ENCODE measurements at places on chromosomes 4 and X. TPM values are rescaled to one million over a fixed set of nuclear protein-coding genes. Genes with fewer than 3 reads are reported as not detected.

CSN1S1 gene
- not detected for total RNA-seq

OPHN1 gene
- 3.2 TPM for total RNA-seq

SERPINA7 gene
- not detected for total RNA-seq

SLC6A8 gene
- total RNA-seq, result 42.4 TPM

- DNase-seq, result no peak
Observed at GRCh38 chr4:8307714-8308113, 38.2 kb downstream of the HTRA3 start.

DNA sequence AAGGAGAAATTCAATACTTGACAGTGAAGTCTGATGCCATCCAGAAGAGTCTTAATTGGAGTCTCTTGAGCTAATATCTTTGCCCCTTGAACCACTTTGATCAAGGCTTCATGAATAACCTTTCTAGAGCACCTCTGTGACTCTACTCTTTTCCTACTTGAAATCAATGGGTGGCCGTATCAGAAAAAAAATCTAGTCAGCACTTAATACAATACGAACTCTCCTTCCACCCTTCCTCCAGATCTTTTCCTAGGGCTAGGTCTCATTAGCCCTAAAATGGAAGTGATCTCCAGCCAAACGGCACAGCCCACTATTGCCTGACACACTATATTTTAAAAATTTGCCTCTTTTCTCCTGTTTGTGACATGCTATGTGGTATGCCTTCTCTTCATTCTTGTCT is 129.6 kb upstream of the TLL1 start:
- DNase-seq, result no peak

GRCh38 chr4:48226199-48226598 is 43.4 kb downstream of the TEC start:
- DNase-seq, result no peak

DNA sequence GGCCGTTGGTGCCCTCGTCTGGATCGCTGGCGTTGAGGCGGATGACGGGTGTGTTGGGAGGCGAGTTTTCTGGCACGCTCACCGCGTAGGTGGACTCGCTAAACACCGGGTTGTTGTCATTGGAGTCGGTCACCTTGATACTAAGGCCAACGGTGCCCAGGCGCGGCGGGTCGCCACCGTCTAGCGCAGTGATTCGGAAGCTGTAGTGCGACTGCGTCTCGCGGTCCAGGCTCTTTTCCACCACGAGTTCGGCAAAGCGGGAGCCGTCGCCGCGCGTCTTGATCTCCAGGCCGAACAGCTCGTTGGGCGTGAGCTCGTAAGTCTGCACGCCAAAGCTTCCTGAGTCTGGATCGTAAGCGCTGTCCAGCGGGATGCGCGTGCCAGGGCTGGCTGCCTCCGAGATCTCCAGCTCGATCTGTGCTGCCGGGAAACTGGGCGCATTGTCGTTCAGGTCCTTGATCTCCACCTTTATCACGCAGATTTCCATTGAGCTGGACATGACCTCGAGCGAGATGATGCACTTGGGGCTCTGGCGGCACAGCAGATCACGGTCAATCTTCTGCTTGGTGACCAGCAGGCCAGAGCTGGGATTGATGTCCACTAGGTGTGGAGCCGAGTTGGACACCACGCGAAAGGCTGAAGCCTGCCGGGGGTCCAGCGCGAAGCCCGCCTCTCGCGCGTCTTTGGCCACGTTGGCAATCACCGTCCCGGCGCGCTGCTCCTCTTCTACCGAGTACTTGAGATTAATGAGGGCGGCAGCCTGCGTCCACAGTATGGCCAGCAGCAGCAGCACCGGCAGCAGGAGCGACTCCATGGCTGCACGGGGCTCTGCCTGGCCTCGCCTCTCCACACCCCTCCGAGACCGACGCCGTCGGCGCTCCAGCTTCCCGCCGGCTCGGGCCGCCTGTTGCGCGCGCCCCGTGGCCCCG is 2.0 kb downstream of the PCDH19 start:
- DNase-seq, result no peak

DNA sequence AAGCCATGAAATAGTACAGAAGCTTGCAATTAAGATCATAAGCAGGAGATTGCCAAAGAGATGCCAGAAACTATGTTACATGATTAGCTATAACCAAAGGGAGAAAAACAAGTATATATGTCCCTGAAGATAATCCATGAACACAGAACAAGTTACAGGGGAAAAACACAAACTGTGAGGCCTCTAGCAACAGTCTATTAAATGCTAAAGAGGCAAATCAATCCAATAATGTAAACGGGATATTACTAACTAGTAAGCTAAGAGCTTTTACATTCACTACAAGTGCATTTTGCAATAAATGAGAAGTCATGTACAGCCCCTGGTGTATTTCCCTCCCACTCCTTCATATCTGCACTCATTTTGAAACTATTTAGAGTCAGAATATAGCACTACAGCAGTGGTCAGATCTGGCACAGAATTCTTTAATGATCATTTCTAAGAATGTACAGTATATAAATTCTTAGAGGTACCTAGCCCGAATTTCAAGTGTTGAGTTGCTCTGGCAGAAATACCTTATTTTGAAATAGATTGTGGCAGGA is 449.8 kb upstream of the SMIM31 start:
- DNase-seq, result peak; percentile 53

DNA sequence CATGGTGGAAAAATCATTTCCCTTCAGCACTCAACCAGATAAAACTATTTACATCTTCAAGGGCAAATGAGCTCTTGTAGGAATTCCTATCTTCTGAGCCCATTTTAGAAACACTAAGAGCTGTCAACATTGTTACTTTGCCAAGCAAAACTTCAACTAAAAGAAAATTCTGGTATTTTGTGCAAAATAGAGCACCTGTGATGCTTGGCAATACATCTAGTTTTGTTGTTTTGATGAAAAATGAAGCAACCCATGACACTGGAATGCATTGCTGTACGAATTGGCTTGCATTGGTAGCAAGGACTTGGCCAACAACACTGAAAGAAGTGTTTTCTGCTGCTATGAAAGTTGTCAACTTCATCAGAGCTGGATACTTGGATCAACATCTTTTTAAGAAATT is 194.4 kb downstream of the COX18 start:
- no peak for DNase-seq

GRCh38 chr4:15963576-15963975 is 601 bp upstream of the FGFBP2 start:
- no peak for DNase-seq

DNA sequence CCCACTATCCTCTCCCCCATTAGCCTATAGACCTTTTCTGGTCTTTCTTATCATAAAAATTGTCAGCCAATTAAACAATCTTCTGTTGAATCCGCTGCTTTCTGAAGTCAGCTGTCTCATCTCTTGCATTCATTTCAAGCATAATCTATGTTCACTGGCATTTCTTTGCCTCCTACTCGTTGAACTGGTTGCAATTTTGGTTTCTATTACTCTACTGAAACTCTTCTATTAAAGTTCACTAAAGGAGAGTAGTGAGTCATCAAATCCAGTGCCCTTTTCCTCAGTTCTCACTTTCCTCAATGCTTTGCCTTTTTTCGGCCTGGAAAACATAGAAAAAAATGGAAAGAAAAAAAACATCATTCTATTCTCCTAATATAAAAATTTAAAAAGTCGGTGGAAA is 23.9 kb upstream of the CXCL13 start:
- peak; percentile 79 for DNase-seq

DNA sequence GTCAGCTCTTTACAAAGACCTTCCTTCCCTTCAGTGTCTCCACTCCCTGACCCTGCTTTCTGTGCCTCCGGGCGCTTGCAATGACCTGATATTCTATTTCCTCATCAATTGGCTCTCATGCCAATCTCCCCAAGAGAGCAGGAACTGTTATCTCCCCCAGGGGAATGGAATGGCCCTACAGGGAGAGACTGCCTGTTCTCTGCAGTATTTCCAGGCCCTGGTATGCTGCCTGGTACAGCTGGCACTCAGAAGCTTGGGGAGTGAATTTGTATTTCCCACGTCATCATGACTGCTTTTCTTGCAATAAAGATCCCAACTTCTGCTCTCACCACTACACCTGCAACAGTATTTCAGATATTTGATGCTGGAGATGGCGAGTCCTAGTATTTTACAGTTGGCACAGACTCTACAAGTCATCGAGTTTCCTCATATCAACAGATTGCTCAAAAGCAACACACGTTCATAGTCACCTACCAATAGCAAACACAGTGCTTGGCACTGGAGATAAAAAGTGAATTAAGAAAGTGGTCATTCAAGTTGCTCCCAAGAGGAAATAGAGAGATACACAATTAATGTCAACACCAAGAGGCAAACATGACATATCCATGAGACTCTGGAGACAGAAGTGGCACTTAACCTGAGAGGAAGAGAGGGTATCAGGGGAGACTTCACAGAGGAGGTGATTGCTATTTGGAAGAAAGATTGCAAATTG is 90.5 kb upstream of the EGFL6 start:
- DNase-seq, result no peak

DNA sequence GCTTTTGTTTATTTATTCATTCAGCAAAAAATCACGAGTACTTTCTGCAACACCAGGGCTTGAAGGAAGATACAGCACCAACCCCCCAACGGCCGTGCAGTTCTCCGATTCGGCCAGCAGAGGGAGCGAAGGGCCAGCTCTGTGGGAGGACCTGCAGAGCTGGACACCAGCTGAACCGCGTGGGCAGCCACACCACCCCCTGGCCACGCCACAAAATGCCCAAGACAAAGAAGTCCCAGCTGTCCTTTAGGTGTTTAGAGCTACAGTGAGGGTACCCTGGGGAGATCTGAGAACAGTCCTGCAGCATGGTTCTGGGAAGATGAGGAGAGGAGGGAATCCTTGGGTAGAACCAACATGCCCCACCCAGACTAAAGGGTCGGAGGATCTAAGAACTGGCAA is 83.1 kb downstream of the RELL1 start:
- DNase-seq, result peak; percentile 42

GRCh38 chr4:119785963-119786362 is 157.4 kb upstream of the PDE5A start:
- DNase-seq, result peak; percentile 39

DNA sequence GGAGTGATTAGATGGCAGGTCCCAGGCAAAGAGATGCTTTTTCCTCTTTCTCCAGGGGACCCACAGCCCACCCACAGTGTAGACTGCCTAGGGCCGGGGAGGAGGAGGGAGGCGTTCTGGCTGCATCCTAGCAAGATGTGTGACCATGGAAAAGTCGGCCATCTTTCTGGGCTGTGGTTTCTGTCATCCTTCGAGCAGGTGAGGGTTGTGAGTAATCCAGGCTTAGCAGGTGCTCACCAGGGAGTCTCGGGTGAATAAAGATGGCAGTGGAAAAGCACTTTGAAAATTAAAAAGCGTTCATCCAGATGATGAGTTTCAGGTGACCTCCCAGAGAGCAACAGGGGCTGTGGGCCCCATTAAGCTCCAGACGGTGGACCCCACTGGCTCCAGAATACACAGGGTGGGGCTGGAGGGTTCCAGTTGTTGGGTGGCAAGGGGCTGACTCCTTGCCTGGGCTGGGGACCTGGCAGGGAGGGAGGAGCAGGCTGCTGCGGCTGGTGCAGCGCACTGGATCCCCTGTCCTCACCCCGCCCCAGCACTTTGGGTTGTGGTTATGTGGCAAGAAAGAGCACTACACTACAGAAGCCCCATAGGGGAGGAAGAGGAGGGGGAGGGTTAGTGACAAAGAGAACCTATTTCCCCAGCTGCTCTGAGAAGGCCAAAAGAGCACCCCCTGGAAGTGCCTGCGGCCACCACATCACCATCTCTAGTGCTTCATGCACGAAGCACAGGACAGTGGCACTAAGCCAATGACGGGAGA is 23.7 kb downstream of the ELF4 start:
- DNase-seq, result no peak

DNA sequence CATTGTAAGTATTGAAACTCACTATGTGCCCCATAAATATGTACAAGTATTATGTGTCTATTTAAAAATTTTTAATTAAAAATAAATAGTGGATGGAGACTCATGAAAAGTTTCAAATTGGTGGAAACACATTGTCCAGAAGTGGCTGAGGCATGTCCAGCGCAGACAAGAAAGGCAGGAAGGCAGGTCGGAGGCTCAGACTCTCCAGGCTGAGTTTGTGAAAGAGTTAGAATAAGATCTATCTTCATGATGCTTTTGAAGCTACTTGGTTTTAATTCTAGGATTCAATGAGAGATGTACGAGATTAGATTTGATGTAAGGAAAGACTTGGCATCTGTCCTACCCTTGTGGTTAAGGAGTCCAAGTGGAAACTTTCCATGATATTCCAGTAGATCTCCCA is 19.8 kb downstream of the PNMA6F start:
- DNase-seq, result no peak
